ENCODE measurements at places on chromosomes 3 and 15.
A peak's percentile ranks its signal among the peaks of the same experiment; 100 is the strongest.

DNA sequence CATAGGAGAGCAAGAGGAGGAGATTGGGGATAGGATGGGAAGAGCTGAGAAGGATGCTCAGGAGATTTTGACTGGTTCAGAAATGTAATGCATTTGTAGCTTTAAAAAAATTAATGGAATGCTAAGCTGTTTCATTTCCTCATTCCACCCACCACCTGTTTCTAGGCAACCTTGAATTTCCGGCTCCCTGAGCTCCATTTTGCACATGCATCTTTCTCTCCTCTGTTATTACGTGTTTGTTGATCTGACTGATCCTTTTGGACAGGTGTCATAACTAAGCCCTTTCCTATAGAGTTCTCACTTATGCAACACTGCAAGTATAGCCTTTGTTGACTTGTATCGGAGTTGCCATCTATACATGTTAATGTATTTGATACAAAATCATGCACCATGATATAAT is 4.3 kb downstream of the TMPRSS7 start:
- peak; percentile 81 for DNase-seq

- DNase-seq = no peak
These were observed 19.2 kb downstream of the CHSY1 start for GRCh38 chr15:101232677-101233076.

DNA sequence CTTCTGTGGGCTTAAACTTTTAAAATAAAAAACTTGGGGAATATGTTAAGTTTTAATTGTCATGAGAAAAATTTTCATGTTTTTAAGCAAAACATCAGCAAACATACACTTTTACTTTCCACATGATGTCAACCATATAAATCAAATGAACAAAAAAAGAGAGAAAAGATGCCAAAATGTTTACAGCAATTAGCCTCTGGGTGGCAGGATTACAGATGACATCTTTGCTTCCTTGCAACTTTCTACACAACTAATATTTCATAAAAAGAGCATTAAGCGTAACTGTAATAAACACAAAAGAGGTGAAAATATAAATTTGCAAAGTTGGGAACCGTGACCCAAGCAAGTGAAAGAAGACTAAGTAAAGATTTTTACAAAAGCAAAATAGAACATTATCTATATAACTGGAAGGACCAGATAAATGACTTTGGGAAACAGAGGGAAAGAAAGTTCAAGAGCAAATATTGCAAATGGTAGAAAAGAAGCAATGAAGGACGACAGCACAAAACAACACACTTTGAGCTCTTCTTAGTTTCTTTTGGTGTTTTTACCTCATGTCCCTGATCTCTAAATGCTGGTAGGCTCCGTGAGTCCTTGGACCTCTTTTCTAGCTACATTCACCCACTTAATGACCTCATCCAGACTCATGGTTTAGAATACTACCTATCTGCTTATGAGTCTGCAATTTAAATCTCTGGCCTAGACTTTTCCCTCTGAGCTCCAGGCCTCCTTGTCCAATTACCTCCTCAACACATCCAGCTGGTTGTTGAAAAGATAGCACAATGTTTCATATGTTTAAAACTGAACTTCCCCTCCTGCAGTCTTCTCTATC is 9.4 kb downstream of the TP53BP1 start:
- no peak for DNase-seq

DNA sequence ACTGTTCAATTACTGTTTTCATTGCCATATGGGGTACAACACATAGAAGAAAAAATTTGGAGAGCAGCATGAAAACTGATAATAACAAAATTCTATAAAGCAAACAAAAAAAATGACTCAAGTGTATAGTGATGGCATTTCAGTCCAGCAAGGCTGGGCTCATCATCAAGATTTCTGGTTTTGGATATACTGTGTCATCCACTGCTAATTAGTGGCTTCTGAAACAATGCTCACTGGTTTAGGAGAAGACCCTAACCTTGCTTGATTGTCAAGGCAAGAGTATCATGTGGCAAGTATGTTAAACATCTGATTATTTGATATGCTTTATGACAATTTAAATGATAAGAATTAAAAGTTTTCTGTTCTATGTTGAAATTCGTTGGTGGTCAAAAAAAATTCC is 96.9 kb downstream of the RFX7 start:
- DNase-seq = no peak

- peak; percentile 66 for DNase-seq
These were observed 33.0 kb upstream of the TEX264 start for GRCh38 chr3:51637941-51638471.

- DNase-seq = no peak
These were observed 108.4 kb downstream of the SERPINI1 start for GRCh38 chr3:167843886-167844285.

DNA sequence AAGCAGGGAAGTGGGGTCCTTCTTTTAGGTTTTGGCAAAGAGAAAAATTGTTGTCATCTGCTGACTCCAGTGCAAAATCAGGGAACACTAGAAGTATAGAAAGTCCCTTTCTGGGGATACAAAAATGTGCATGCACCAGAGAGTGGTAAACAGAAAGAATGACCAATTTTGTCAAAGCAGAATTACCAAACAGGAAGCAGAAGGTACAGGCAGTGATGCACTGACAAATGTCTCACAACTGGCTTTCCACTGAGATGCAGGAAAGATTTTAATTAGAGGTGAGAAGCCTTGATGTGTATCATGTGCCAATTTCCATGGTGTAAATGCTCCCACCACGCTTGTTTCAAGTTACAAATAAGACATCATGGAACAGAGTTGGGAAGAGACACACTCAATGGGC is 66.0 kb downstream of the TRIM69 start:
- DNase-seq = no peak

DNA sequence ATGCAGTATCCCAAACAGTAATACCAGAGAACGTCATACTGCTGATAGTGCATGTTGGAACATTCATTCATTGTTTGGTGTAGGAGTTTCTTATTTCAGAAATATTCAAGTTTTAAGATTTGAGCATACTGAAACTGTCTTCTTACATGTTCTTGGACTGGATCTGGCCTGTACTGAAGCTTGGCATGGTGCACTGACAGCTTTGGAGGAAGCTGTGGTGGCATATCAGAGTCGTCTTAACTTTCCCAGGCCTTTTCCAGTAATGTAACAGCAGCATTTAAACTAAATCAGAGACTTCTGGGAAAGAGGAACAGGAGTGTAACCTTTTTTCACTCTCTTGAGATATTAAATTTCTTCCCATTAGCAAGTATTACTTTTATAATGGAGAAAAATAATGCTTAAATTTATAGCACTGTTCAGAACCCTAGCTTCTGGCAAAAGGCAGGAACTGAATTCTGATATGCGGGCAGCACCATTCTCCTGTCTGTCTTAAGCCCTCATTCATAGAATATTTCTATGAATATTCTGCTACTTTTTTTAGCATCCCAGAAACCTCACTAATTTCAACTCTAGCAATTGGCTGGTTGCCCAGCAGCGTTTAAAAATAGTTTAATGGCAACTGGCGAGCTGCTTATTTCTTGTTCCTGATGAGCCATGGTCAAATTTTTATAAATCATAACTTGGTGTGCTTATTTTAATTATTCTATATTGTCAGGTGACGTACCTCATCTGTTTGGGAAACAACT is 31.1 kb downstream of the DNAJC13 start:
- no peak for DNase-seq

- DNase-seq = no peak
These were observed 118.7 kb upstream of the KLHL25 start for GRCh38 chr15:85913461-85913860.

DNA sequence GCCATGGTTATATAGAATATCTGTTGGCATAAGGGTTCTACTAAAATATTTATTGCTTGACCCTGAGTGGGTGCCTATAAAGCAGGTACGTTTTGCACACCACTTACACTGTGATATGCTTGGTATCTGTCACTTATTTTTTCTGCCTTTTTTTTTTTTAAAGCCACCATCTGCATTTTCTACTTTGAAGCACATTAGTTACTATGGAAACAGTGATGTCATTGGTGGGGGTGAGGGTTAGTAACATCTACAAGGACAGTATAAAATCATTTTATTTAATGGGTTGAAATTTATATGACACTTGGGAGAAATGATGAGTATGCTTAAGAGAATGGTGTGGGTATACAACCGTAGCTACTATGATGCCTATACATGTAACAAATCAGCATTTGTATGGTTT is 25.6 kb downstream of the SLCO3A1 start:
- DNase-seq = no peak

DNA sequence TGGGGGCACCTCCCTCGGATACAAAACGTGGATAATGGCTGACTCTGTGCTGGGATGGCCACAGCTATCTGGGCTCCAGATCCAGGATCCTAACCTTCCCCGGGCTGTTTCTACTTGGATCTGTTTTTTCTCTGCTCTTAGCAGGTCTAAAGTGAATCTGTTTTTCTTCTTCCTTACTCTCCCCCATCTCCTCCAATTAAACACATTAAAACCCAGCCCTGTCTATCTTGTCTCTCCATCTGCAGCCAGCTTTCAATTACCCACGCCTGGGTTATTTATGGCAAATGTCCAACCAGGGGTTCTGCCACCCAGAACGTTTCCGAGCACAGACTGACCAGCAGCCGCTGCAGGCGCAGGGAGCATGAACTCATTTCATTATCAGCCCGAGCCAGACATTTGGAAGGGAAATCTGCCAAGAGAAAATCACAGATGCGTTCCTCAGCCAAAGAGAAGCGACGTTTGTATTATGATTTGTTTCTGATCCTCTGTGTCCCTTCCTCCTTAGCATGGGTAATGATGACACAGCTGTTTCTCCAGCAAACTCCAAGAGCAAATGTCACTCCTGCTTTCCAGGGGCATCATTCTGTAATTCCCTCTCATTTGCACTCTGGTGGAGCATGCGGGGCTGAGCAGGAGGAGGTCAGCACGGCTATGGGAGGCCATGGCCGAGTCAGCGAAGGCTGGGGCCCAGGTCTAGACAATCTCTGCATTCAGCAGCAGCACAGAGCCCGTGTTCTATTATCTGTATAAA is 42.0 kb downstream of the UMPS start:
- DNase-seq = peak; percentile 71

GRCh38 chr3:156763931-156764720 is 62.0 kb upstream of the LEKR1 start:
- DNase-seq = no peak

GRCh38 chr3:85432081-85432480 is 473.3 kb downstream of the CADM2 start:
- no peak for DNase-seq

- DNase-seq = no peak
These were observed 26.0 kb downstream of the FBLN2 start for GRCh38 chr3:13574798-13575451.

- peak; percentile 88 for DNase-seq
These were observed 70.5 kb upstream of the ATP10A start for GRCh38 chr15:25933456-25934158.

GRCh38 chr15:72972362-72972761 is 79.9 kb upstream of the NEO1 start:
- DNase-seq = no peak

DNA sequence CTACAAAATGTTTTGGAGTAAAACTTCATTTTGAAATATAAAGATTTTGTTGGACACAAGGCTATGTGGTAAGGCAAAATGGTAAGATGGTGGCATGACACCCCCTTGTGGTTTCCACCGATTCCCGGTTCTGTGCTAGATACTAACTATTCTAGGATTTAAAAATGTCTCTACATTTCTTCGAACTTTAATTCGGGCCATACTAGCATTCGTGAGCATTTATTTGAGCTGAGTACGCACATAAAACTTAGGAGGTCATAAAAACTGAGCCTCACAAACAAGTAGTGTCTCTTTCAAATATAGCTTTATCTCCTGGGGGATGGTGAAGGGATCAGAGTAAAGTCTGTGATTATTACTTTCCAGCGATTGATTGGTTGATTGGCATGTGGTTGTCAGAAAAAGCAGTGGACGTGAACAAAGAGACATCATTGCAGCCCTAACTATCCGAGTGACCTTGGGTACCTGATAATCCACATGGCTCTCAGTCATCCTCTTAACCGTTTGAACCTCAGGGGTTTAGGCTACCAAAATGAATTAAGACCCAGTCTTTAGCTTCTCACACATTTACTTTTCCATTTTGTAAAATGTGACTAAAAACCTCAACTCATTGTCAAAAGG is 1.1 kb upstream of the ZNF639 start:
- peak; percentile 30 for DNase-seq

GRCh38 chr3:169668072-169668956 is 4.8 kb upstream of the MECOM start:
- peak; percentile 60 for DNase-seq

DNA sequence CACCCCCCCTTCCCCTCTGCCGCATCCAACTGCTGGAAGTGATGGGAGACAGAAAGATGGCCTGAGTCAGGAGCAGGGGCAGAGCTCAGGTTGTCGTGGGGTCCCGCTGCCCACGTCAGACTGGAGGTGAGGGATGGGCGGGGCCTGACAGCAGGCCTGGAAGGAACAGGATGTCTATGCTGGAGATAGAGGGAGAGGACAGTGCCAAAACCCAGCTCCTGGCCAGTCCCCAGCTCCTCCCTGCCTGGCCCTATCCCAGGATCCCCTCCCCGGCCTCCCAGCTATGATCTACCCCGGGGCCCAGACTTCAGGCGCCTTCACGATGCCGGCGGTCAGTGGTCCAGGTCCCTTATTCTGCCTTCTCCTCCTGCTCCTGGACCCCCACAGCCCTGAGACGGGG is at the start of gene LMAN1L:
Gene LMAN1L, plus strand, starts transcription at position 303 of the 400 bp plus-strand sequence. Its CDS starts 20 bp downstream, at position 323.
- DNase-seq = no peak

DNA sequence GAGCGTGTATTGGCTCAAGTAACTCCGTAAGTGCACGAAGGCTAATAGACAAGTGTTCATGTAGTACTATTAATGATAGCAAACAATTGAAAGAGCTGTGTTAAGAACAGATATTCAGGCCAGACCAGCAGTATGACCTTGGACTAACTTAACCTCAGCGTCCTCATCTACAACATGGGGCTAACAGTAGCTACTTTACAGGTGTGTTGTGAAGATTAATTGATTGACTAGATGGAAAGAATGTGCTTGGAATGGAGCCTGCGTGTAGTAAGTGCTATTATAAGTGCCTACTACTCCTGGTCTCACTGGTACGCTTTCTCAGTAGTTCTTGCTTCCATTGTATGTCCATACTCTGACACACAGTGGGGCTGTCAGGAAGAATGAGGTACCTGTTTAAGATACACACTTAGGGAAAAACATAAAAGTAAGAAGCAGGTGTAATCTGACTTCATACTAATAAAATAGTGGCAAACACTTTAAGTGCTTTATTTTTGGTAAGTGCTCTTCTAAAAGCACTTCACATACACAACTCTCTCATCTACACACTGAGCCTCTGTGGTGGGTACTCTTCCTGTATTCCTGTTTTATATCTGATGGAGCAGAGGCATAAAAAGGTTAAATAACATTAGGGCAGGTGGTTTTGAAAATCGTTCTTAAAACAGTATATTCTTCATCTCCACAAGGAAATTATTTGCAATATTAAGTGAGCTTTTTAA is 24.3 kb upstream of the FBXL22 start:
- no peak for DNase-seq

GRCh38 chr3:47443611-47443995 is 32.1 kb downstream of the SCAP start:
- peak; percentile 36 for DNase-seq

GRCh38 chr15:74906067-74906449 is 593 bp downstream of the FAM219B start:
- peak; percentile 37 for DNase-seq

- DNase-seq = peak; percentile 69
These were observed 434.8 kb upstream of the DPH6 start for GRCh38 chr15:35980719-35981118.

GRCh38 chr15:29091666-29092065 is 178.0 kb downstream of the NSMCE3 start:
- no peak for DNase-seq

Measured in kidney tubule cell (primary cell).